Esophagus squamous epithelium (tissue), 5 donors: ENCODE measurements at places on chromosomes 5 and 9. TPM values are rescaled to one million over a fixed set of nuclear protein-coding genes. Genes with fewer than 3 reads are reported as not detected.

The CTNNAL1 gene
- total RNA-seq: 19.4 TPM

The ACTBL2 gene
- not detected for total RNA-seq

GRCh38 chr9:98538626-98539031, 170.1 kb downstream of the GABBR2 start:
- no peaks in the 10 kb centered on the region for H3K27me3 ChIP-seq
- H3K27ac ChIP-seq: no peak overlapping the region
- no peaks in the 10 kb centered on the region for H3K4me1 ChIP-seq
- no peak for DNase-seq
- H3K4me3 ChIP-seq: no peak overlapping the region

The C5orf46 gene
- total RNA-seq: not detected

GRCh38 chr5:909086-909485, 16.4 kb downstream of the TRIP13 start:
- no peak for DNase-seq
- no peaks in the 10 kb centered on the region for H3K27me3 ChIP-seq

The PCDHGA12 gene
- total RNA-seq: 2.0 TPM

The SLC27A6 gene
- 1.7 TPM for total RNA-seq

- no peak for DNase-seq
- no peak overlapping the region for H3K4me3 ChIP-seq
- no peaks in the 10 kb centered on the region for H3K27me3 ChIP-seq
- no peaks in the 10 kb centered on the region for H3K36me3 ChIP-seq
- H3K4me1 ChIP-seq: peaks cover 2% of the 10 kb centered on the region
Measured at GRCh38 chr9:127708952-127709587, 2.3 kb downstream of the CFAP157 start.

- no peak for DNase-seq
- H3K4me3 ChIP-seq: no peak overlapping the region
- H3K27ac ChIP-seq: no peak overlapping the region
- H3K4me1 ChIP-seq: no peaks in the 10 kb centered on the region
Measured at GRCh38 chr9:133629221-133630110, 6.7 kb upstream of the DBH start.

GRCh38 chr5:19488786-19489185, 499.2 kb downstream of the CDH18 start:
- no peak overlapping the region for H3K4me3 ChIP-seq
- H3K36me3 ChIP-seq: no peaks in the 10 kb centered on the region
- H3K4me1 ChIP-seq: no peaks in the 10 kb centered on the region
- no peak overlapping the region for H3K27ac ChIP-seq
- no peak for DNase-seq
- H3K27me3 ChIP-seq: no peaks in the 10 kb centered on the region

The THBS4 gene
- total RNA-seq: 1.7 TPM

The TBC1D9B gene
- total RNA-seq: 71.3 TPM

- H3K36me3 ChIP-seq: no peaks in the 10 kb centered on the region
- H3K4me3 ChIP-seq: no peak overlapping the region
- no peaks in the 10 kb centered on the region for H3K4me1 ChIP-seq
- H3K27ac ChIP-seq: no peak overlapping the region
- no peaks in the 10 kb centered on the region for H3K27me3 ChIP-seq
- no peak for DNase-seq
Measured at GRCh38 chr5:53963958-53964357, 346.4 kb downstream of the ARL15 start.

DNA sequence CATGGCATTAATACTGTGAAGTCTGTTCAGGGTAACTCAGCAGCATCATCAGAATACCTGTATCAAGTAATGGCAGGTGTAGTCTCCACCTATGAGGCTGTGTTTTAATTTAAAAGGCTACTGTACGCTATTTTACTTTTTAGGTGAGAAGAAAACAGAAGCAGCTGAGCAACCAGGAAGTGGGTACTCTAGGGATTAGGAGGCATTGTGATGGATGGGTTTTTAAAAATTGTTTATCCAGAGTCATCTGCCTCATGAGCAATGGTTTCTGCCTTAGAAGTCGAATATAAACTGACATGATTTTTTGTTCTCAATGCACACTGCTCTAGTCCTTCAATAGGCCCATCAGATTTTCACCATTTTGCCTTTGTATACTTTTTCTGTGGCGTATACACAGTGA, 42.6 kb downstream of the PSIP1 start:
- DNase-seq: no peak
- no peaks in the 10 kb centered on the region for H3K4me1 ChIP-seq
- H3K4me3 ChIP-seq: no peak overlapping the region
- no peaks in the 10 kb centered on the region for H3K36me3 ChIP-seq

- peaks cover 4% of the 10 kb centered on the region for H3K4me1 ChIP-seq
- H3K27ac ChIP-seq: no peak overlapping the region
- H3K4me3 ChIP-seq: no peak overlapping the region
- H3K36me3 ChIP-seq: no peaks in the 10 kb centered on the region
- no peak for DNase-seq
- no peaks in the 10 kb centered on the region for H3K27me3 ChIP-seq
Measured at GRCh38 chr9:77585335-77585786, 62.8 kb downstream of the GNA14 start.

DNA sequence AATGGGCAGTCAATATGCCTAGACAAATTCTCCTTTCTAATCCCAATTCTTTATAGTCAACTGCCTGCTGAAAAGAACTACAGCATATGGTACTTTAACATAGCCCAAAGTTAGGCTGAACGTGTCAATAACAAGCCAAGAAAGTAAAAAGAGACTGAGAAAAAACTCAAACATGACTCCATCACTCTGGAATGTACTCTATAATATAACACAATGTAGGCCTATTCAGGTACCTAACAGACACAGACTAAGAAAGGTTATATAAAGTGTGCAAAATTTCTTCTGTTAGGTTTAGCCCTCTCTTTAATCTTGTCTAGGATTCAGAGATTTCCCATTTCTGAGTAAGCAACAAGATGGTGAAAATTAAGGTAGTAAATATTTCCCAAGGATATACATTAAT, 209.7 kb upstream of the PRR16 start:
- no peak overlapping the region for H3K4me3 ChIP-seq
- no peak overlapping the region for H3K27ac ChIP-seq
- no peaks in the 10 kb centered on the region for H3K4me1 ChIP-seq
- no peaks in the 10 kb centered on the region for H3K36me3 ChIP-seq

GRCh38 chr9:87102126-87102525, 154.8 kb upstream of the GAS1 start:
- H3K36me3 ChIP-seq: no peaks in the 10 kb centered on the region
- H3K4me3 ChIP-seq: no peak overlapping the region
- H3K4me1 ChIP-seq: no peaks in the 10 kb centered on the region

GRCh38 chr9:12554636-12555035, 138.5 kb upstream of the TYRP1 start:
- no peaks in the 10 kb centered on the region for H3K4me1 ChIP-seq
- no peaks in the 10 kb centered on the region for H3K36me3 ChIP-seq
- H3K27ac ChIP-seq: no peak overlapping the region
- H3K27me3 ChIP-seq: no peaks in the 10 kb centered on the region
- H3K4me3 ChIP-seq: no peak overlapping the region
- DNase-seq: no peak

DNA sequence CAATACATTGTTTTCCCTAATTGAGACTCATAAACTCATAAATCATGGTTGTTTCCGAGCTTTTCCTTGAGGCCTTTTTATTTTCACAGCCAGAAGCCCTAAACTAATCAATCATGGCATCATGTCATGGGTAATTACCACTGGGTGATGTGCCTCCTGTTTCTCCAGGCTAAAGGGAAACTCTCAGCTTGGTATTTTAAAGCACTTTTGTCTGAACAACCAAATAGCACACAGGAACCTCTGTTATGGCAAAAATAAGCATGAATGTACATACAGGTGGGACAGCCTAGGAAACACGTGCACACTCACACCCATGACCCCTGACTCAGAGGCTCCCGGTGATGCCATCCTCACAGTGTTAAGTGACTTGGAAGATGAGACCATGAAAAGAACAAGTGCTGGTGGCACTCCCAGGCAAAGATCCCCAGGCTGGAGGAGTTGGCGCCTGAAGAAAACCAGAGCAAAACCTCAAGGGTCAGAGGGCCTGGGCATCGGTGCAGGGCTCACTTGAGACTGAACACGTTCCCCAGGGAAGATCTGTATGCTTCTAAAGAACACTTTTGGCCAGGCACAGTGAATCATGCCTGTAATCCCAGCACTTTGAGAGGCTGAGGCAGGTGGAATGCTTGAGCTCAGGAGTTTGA, 154.3 kb downstream of the ROR2 start:
- DNase-seq: no peak
- H3K36me3 ChIP-seq: no peaks in the 10 kb centered on the region
- peak overlapping the region; percentile 49 for H3K27ac ChIP-seq
- no peak overlapping the region for H3K4me3 ChIP-seq
